ENCODE measurements at places on chromosomes 2 and 18. TPM values are rescaled to one million over a fixed set of nuclear protein-coding genes. Genes with fewer than 3 reads are reported as not detected.

ANTXR1 gene
- 7.5 TPM for total RNA-seq

DSG4 gene
- not detected for total RNA-seq

IER3IP1 gene
- 16.0 TPM for total RNA-seq

GRCh38 chr2:121360566-121361300 lies 75.7 kb upstream of the TFCP2L1 start:
- peaks cover 21% of the 10 kb centered on the region for H3K36me3 ChIP-seq
- H3K27me3 ChIP-seq: peaks cover 4% of the 10 kb centered on the region
- H3K4me3 ChIP-seq: no peak overlapping the region
- no peak for DNase-seq

GRCh38 chr2:159192371-159192918 lies 94.1 kb downstream of the WDSUB1 start:
- peak overlapping the region; percentile 18 for H3K27ac ChIP-seq
- peaks cover 21% of the 10 kb centered on the region for H3K4me1 ChIP-seq
- no peak overlapping the region for H3K4me3 ChIP-seq
- peaks cover 48% of the 10 kb centered on the region for H3K36me3 ChIP-seq
- no peak for DNase-seq

DNA sequence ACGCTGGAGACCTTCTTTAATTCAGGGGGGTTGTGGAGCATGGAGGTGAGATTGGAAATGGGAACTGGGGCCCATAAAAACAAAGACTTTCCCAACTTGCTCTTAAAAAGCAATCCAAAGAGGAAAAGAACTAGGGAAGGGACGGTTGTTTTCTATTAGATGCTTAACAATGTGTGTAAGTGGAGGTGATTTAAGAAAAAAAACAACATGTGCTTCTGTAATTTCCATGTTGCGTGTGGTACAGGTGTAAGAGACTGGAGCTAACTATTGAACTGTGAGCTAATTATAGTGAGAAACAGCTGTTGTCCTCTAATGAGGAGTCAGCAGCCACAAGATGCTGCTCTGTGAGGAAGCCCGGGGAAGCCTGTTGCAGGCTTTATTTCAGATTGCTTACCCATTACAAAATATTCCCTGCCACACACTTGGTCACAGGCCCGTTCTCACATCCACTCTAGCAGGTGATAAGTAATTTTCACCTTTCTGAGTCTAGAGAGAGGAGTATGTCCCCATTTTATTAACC lies 280.6 kb upstream of the PARD3B start:
- no peak for DNase-seq
- no peaks in the 10 kb centered on the region for H3K36me3 ChIP-seq
- peaks cover 11% of the 10 kb centered on the region for H3K4me1 ChIP-seq
- H3K27me3 ChIP-seq: no peaks in the 10 kb centered on the region

DNA sequence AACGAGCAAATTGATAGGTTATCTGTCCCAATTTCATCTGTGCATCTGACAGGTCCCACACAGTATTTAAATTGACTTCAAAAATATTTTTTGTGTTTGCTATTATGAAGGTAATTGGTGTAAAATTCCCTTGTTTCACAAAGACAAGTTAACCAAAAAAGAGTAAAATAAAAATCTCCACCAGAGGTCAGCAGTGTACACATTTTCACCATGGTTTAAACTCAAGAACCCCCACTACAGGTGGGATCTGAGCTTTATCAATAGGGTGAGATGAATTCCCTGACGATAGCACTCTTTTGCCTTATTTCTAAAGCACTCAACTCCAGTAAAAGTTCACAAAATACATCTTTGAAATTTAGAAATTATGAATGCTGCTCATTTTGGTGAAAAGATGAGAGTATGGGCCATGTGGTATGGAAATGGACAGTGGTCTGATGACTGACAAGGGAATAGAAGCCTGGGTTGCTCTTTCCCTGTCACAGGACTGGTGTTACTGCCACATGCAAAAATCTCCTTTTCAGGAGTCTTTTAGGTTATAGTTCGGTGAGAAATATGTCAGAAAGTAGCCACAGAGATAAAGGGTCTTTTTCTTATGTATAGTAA lies 68.0 kb downstream of the SERPINB8 start:
- no peak for DNase-seq
- no peaks in the 10 kb centered on the region for H3K4me1 ChIP-seq
- peaks cover 5% of the 10 kb centered on the region for H3K27me3 ChIP-seq

GRCh38 chr2:84832772-84833461 lies 48.0 kb downstream of the TRABD2A start:
- H3K4me1 ChIP-seq: no peaks in the 10 kb centered on the region
- H3K4me3 ChIP-seq: no peak overlapping the region
- H3K36me3 ChIP-seq: peaks cover 7% of the 10 kb centered on the region
- H3K27ac ChIP-seq: no peak overlapping the region
- H3K27me3 ChIP-seq: no peaks in the 10 kb centered on the region

GRCh38 chr2:230738391-230738811 lies 25.8 kb downstream of the CAB39 start:
- peaks cover 7% of the 10 kb centered on the region for H3K36me3 ChIP-seq
- H3K4me1 ChIP-seq: peaks cover 11% of the 10 kb centered on the region
- DNase-seq: no peak
- H3K27ac ChIP-seq: no peak overlapping the region
- H3K4me3 ChIP-seq: no peak overlapping the region

DNA sequence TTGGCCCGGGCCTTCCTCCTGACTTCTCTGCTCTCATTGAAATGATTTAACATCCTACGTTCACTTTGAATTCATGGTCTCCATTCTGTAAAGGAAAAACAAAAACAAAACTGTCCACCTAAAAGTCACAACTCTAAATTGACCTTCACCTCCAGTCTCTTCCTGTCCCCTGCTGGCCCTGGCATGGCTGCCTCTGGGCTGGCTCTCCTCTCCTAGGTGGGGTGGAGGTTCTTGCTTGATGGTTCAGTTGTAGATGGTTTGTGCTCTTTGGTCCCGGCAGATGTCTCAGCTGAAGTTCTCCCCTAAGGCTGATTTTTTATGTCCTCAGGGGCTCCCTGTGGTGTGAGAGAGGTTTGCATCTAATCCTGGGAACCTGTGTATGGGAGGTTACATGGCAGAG lies 121.1 kb downstream of the ACKR3 start:
- peaks cover 5% of the 10 kb centered on the region for H3K27me3 ChIP-seq
- DNase-seq: no peak
- no peak overlapping the region for H3K4me3 ChIP-seq
- peaks cover 50% of the 10 kb centered on the region for H3K4me1 ChIP-seq

DNA sequence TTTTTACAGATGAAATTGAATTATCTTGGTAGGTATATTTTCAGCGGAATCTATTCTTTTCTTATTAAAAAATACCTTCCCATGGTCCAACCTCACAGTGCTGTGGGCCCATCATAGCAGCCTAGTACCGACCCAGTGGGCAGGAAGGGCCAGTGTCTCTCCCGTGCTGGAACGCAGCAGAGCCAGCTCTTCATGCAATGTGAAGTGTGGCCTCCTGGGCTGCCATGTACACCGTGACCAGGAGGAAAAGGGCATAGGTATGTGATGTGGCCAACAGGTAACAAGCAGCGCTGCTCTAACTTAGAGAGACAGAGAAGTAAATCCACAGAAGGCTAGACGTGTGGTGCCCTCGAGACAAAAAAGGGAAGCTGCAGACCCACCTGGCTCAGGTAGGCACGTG lies 221.1 kb upstream of the SALL3 start:
- DNase-seq: no peak
- peaks cover 5% of the 10 kb centered on the region for H3K27me3 ChIP-seq
- H3K27ac ChIP-seq: no peak overlapping the region
- no peak overlapping the region for H3K4me3 ChIP-seq

DNA sequence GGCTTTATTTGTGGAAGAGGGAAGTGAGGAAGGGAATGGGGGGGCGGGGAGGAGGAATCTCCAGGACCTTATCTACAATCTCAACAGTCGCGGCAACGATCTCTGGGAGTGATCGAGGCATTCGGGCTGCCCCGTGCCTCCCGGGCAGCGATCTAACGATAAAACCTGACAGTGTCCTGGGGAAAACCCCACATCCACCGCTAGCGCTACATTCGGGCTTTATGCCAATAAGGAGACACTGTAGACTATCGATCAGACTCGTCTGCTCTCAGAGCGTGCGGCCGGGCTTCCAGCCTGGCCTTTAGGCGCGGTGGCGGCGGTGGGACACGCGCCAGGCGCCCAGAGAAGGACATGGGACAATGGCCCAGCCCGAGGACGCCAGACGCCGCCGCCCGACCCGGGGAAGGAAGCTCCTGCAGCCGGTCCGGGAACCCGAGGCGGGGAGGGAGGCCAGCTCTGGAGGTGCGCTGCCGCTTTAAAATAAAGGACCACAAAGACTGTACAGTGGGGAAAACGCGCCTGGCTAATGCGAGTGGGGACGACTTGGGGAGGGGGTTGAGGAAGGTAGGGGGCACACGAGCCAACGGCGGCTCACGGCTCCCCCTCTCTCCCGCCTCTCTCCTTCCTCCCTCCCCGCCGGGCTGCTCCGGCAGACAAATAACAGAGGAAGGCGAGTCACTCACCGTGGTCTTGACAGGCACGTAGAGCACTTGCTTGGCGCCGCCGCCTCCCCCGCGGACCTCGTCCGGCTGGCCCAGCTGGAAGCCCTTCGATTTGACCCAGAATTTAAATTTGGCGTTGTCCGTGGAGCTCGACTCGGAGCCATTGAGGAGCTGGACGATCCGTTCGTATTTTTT lies 2.2 kb downstream of the NOL4 start:
- no peaks in the 10 kb centered on the region for H3K36me3 ChIP-seq
- peaks cover 17% of the 10 kb centered on the region for H3K27me3 ChIP-seq
- H3K4me3 ChIP-seq: peak overlapping the region; percentile 90
- peaks cover 11% of the 10 kb centered on the region for H3K4me1 ChIP-seq
- DNase-seq: peak; percentile 56

GRCh38 chr2:9508931-9509330 lies 34.6 kb downstream of the IAH1 start:
- no peaks in the 10 kb centered on the region for H3K4me1 ChIP-seq
- H3K36me3 ChIP-seq: peaks cover 22% of the 10 kb centered on the region
- H3K27me3 ChIP-seq: no peaks in the 10 kb centered on the region
- DNase-seq: no peak

DNA sequence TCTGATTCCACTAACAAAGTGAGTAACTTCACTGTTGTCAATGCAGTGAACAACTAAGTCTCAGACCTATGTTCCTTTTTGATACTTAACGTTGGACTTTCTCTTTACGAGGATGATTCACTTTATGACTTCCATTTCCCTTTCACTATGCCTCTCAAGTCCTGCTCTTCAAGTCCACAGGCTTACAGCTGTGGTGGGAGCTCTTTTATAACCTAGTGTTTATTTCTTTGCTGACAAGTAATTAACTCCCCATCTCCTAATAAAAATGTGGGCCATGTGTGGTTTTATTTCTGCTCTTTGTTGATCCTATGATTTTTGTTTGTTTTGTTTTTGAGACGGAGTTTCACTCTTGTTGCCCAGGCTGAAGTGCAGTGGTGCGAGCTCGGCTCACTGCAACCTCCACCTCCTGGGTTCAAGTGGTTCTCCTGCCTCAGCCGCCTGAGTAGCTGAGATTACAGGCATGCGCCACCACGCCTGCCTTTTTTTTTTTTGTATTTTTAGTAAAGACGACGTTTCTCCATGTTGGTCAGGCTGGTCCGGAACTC lies 142.1 kb downstream of the USP34 start:
- H3K4me3 ChIP-seq: no peak overlapping the region
- H3K36me3 ChIP-seq: peaks cover 7% of the 10 kb centered on the region
- no peaks in the 10 kb centered on the region for H3K27me3 ChIP-seq
- no peak for DNase-seq
- no peaks in the 10 kb centered on the region for H3K4me1 ChIP-seq

DNA sequence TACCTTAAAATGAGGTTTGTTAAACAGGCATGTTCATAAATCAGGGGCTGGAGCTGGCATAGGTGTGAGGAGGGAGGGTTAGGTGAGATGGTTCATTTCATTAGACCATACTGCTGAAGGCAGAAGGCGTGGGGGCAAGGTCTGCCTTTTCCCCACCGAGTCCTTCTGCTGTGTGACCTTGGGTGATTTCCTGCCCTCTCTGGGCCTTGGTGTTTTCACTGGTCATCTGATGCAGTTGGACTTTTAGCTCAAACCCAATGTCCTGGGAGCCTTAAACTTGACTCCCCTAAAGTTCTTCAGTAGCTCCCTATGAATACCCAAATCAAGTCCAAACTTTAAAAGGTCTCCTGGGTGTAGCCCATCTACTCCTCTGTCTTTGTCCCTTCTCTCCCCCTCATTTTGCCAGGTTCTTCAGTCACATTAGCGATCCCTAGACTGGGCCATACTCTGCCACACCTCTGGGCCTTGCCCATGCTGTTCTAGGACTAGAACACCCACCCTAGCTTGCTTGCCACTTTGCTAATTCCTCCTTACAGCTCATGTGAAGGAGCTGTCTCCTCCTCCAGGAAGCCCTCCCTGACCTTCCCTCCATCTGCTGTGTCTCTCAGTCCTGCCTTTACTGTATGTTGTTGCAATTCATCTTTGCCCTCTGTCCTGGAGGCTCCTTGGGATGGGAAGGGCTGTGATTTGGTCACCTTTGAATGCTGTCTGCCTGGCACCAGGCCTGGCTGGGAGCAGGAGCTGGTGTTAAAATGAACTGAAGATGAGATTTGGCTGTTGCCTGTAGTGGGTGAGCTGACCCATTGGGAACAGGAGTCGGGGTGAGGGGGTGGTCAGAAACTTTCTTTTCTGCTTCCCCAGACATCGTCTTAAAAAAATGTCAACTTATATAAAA lies 85.4 kb upstream of the HS6ST1 start:
- no peak overlapping the region for H3K27ac ChIP-seq
- no peak overlapping the region for H3K4me3 ChIP-seq
- DNase-seq: no peak
- no peaks in the 10 kb centered on the region for H3K36me3 ChIP-seq
- H3K4me1 ChIP-seq: peaks cover 44% of the 10 kb centered on the region
